Fibroblast of villous mesenchyme (primary cell): ENCODE measurements at places on chromosomes 2 and 18. TPM values are rescaled to one million over a fixed set of nuclear protein-coding genes. Genes with fewer than 3 reads are reported as not detected.
A peak's percentile ranks its signal among the peaks of the same experiment; 100 is the strongest.

DNA sequence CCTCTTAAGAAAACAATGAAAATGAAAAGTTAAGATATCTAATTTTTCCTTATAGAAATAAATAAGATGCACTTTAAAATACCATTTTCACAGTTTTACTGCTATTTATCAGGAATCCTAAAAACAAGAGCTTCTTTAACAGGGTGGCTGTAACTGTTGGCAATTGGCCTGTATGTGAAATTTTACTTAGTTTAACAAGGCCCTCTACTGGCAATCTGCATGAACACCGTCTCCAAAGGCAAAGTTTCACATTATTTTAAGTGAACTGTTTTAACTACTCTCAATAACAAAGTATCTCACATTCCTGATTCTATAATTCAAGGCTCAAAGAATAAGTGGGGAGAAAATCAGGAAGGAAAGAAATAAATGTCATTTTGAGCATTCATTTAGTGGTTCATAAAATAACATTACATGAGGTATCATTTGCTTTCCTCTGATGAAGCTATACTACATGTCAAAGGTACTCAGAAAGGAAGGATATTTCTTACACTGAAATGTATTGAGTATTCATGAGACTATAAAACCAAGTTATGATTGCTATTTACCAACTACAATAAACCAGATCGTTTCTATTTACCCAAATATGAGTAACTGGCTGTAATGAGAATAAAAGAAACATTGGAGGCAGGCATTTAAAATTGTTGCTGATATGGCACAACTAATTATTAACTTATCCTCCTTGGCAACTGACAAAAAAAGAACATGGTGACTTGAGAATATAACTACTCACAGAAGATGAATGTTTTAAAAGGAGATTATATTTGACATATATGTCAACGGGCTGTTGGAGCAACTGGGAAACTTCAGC is 7.0 kb downstream of the NCKAP5 start:
- peak; percentile 76 for DNase-seq

- no peak for DNase-seq
Measured at GRCh38 chr2:45714679-45715078, 63.2 kb downstream of the PRKCE start.

Gene SP9
- under 0.01 and 0.43 TPM in 2 replicates for total RNA-seq

Gene C2orf66
- under 0.01 TPM in 1 of 2 replicates, not detected in the other for total RNA-seq
